ENCODE measurements at places on chromosomes 16 and 17.
A peak's percentile ranks its signal among the peaks of the same experiment; 100 is the strongest.

DNA sequence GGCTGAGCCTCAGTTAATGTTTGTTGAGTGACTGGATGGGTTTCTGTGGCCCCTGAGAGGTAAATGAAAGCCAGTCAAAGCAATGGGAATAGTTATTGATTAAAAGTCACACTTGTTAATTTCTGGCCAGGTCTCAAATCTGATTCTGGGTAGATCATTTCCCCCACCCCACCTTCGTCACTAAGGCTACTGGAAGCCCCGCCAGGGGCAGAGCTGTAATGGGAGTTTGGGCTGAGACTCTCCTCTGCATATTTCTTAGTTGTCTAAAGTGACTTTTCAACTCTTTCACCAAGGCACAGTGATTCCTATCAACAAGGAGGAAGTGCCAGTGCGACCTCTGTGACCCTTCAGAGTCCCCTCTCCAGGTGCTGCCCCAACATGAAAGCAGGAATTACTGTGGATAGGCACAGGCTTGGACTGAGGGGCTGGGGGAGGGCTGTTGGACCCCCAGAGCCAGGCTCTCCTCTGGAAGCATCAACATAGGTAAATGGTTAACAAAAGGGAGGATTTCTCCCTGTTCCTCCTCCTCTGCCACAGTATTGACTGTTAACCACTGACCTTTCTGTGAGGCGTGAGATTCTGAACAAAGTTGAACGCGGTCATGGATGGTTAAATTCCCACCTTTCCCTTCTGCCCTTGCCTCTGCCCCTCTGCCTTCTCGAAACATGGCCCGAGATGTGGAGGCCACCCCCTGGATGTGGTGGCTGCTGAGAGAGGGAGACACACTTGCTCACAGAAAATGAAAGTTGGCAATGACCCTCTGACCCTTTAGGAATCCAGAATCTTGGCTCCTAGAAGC lies 20.8 kb upstream of the TBX2 start:
- no peak for DNase-seq

- DNase-seq, result peak; percentile 82
These were observed 698 bp downstream of the UBE2G1 start for GRCh38 chr17:4365628-4366326.

DNA sequence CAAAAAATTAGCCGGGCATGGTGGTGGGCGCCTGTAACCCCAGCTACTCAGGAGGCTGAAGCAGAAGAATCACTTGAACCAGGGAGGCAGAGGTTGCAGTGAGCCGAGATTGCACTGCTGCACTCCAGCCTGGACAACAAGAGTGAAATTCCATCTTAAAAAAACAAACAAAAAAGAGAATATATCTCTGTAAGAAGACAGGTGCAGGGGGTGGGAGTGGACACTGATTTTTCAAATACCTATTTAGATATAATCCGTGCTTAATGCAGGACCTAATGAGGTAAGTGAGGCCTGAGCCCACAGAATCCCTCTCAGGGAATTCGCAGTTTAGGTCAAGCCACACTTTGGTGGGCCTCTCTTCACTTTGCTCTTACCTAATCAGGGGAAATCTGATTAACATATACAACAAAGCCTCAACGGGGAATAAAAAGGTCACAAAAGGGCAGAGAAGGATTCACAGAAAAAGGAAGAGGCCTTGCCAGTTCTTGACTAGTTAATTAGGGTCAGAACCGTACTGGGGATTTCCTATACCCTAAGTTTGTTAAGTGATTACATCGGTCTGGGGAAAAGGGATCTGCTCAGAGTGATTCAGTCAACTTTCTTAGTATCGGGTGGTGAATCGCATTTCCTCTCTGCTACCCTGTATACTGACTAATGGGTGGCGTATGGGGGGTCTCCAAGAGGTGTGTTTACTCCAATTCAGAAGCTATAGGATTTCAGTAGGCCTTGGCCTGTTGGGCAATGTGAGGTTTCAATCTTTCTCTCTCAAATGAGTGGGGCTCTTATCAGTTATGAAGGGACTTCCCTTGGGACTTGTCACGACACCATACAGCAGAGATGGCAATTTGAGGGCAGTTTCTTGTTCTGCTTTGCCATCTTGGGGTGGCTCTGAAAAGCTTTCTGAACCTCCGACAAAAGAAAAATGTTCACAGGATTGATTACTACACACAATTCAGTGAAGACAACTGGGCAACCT lies 1.9 kb upstream of the NFAT5 start:
- no peak for DNase-seq

DNA sequence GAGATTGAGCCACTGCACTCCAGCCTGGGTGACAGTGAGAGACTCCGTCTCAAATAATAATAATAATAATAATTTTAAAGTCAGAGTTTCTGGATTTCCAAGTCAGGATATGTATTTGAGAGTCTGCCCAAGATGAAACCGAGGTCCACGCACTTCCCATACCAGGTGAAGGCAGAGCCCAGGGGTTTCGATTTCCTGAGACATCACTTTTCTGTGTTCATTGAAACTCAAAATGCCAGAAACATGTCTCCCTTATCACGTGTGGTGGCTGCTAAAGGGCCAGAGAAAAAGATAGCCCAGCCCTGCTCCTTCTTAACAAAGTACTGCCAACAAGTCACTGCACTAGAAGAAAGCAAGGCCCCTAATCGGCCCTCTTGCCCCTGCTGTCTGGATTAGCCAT lies 9.8 kb upstream of the RNF157 start:
- DNase-seq, result no peak

DNA sequence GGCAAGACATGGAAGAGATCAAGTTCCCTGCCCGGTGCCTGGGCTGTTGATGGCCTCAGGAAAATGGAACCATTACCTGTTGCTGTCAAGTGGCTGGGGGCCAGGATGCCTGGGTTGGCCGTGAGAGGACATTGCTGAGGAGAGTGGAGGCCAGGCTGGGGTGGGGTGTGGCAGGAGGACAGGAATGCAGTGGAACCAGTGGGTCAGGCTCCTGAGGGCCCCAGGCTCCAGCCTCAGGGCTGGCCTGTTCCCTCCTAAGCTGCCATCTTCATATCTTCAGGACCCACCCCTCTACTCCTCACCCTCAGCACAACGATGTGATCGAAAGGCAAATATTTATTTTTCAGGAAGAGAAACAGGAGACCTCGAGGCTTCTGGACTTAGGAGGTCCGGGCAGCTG lies 8.5 kb upstream of the YPEL3 start:
- DNase-seq, result no peak

GRCh38 chr16:72189865-72190371 lies 18.0 kb upstream of the PMFBP1 start:
- DNase-seq, result no peak

- DNase-seq, result peak; percentile 46
These were observed 137.5 kb downstream of the CCDC182 start for GRCh38 chr17:57607553-57608120.

GRCh38 chr17:75831032-75831571 lies 13.1 kb downstream of the UNC13D start:
- no peak for DNase-seq

GRCh38 chr17:70096861-70097260 lies 21.8 kb downstream of the KCNJ16 start:
- no peak for DNase-seq

- DNase-seq, result no peak
These were observed 16.3 kb downstream of the TTLL6 start for GRCh38 chr17:48800626-48801217.

GRCh38 chr16:29702269-29702668 lies 23.3 kb downstream of the QPRT start:
- no peak for DNase-seq

DNA sequence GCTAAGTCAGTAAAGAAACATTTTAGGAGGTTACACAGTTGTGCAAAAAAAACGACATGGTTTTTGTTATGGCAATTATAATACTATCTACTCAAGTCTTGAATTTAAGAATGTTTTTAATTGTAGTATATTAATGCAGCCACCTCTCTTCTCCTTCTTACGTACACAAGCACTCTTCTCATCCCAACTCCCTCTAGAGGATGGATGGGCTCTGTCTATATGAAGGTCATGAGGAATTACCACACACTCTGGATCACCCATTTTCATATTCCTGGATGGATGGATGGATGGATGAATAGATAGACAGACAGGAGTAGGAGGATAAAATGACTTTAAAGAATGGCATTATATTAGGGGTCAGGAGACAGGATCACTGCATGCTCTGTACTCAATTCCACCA lies 120.0 kb downstream of the PHKB start:
- DNase-seq, result no peak

GRCh38 chr17:42846594-42847280 lies 2.4 kb downstream of the AOC2 start:
- no peak for DNase-seq

GRCh38 chr17:28216052-28216451 lies 102.9 kb upstream of the TMEM97 start:
- DNase-seq, result no peak

GRCh38 chr17:71830866-71831265 lies 290.0 kb upstream of the SOX9 start:
- no peak for DNase-seq

DNA sequence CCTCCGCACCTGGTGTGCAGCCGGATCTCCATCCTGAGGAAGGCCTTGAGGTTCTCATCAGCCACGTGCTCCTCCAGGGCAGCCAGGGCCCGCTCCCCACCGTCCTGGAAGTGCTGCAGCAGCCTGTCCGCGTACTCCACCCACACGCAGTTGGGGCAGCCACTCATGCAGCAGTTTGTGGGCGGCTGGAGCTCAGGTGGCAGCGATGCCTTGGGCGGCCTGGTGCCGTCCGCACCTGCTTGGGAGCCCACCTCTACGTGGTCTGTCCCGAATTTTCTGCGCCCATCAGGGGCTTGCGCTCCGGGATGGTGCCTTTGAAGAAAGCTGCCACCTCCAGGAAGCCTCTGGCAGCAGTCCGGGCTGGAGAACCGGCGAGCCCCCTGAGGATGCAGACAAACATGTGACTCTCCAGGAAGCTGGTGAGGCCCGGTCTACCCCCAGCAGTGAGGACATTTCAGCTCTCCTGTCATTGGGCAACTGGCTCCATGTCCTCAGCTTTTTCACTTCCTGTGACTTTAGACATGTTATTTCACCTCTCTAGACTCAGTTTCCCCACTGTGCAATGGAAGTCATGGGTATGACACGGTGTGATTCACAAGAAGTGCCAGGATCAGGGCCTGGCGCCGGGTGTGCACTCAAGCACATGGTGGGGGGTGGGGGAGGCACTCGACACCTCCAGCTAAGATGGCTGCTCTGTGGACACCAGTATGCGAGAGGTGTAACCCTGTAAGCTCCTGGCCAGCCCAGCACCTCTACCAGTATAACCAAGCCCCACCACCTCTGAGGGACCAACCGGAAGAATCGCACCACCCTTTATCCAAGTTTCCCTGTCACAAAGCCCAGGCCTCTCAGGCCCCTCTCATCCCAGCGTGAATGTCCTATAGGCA lies 957 bp downstream of the OXLD1 start:
- DNase-seq, result no peak

- no peak for DNase-seq
These were observed 44.9 kb upstream of the ERN1 start for GRCh38 chr17:64174686-64175456.

DNA sequence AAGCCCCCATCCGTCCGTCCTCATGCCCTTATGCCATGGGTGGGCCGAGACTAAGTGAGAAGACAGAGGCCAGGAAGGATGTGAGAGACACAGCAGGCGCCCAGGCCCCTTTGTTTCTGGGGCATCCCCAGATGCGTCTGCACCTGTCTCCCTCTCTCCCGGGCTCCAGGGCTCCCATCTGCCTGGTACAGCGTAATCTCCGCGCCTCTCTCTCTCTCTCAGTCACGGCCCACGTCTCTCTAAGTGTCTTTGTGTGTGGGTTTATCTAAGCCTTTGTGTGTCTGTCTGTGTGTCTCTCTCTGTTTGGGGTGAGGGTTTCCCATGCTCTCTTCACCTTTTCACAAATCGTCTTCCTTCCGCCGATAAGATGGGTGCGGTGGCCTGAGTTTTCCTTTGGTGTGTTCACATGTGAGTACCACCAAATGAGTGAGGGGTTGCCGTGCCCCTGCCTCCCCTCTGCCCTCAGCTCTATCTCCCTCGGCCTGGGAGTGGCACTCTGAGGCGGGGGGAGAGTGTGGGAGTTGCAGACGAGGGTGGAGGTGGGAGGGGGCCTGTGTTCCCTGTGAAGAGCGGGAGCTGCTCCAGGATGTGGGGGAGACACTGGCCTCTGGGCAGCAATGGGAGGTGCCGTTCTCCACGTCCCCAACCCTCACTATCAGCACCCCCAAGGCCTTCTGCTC lies 25.8 kb upstream of the ABCC3 start:
- no peak for DNase-seq
